ENCODE measurements at places on chromosomes 16 and 17.

GRCh38 chr17:42038221-42038973 lies 12.0 kb downstream of the C17orf113 start:
- DNase-seq, result no peak

DNA sequence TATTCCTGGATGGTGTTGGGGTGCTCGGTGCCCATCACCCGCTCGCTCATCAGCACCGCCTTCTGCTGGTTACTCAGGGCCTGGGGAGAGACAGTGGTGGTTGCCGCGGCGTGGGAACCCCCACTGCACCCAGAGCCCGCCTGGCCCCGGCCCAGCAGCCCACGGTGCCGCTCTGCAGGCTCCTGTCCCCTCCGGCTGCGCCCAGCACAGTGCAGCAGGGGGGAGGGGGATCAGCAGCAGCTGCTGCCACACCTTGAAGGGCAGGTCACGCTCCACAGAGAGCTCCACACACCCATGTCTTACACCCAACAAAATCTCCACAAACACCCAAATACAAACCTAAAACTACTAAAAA lies 18.8 kb downstream of the CLUH start:
- DNase-seq, result no peak

DNA sequence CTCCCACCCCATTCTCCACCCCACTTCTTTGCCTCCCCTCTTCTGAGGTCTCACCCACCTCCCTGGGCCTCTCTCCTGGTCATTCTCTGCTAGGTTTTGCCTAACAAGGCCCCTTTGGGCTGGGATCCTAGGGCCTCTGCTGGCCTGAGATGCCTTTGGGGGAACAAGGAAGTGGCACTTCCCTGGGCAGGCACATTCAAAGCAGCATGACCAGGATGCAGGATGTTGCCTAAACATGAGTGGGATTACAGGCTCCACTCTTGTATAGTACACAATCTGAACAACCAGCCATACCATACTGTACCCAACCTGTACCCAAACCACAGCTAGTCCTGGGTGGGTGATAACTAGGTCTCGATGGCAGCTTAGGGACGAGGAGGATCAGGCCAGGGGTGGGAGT lies 9.0 kb downstream of the GALK1 start:
- no peak for DNase-seq

GRCh38 chr16:8676737-8677375 lies 2.4 kb downstream of the ABAT start:
- DNase-seq, result no peak

DNA sequence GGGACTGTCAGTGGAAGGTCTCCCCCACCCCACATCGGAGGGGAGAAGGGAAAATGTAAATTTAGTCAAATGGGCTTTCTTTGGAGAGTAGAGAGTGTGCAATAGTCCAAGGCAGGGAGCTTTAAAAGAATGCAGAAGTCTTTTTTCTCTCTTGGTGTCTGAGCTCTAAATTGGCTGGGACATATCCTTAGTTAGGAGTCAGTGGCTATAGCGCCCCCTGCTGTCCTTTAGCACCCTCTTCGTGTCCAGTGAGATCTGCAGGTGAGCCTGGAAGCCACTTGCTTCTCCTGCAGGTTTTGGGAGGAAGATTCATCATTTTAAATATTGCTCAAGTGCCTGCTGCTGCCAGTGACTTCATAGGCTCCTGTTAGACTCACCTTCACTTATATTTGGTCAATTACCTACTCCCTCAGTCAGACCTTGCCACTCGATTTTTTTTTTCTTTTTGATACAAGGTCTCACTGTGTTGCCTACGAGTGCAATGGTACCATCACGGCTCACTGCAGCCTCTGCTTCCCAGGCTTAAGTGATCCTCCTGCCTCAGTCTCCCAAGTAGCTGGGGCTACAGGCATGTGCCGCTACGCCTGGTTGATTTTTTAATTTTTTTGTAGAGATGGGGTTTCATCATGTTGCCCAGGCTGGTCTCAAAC lies 174.8 kb downstream of the PRKCB start:
- DNase-seq, result peak; percentile 62

GRCh38 chr16:57382535-57383275 lies 10.4 kb downstream of the CX3CL1 start:
- DNase-seq, result no peak

DNA sequence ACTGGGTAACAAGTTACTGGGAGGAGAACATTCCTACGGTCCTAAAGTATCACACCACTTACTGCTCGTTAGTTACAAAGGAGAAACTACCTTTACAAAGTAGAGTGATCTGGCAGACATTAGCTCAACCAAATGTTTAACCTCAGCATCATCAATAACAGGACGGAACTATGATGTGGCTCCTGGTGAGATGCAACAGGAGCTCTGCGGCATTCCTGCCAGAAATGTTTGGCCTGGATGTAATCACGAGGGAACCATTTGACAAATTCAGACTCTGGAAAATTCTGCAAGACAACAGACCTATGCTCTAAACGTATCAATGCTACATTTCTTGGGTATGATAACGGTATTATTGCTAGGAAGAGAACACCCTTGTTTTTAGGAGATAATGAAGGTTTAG lies 80.4 kb downstream of the MRM3 start:
- DNase-seq, result no peak

DNA sequence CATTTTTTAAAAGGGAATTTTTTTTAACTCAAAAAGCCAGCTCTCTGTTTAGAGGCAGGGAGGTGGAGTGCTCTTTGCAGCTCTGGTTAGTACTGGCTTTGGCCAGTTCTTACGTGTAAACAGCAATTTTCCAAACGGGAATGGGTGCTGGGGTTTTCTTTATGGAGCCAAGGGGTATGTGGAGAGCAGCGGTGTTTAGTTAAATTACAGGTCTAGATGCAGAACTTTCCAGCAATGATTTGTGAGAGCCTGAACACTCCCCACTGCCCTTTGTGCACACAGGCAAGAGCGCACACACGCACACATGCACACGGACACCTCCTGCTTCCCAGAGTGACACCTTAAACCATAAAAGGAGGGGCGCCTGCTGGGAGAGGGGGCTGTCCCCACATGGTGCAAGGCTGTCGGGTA lies 140.2 kb downstream of the MSI2 start:
- DNase-seq, result no peak

DNA sequence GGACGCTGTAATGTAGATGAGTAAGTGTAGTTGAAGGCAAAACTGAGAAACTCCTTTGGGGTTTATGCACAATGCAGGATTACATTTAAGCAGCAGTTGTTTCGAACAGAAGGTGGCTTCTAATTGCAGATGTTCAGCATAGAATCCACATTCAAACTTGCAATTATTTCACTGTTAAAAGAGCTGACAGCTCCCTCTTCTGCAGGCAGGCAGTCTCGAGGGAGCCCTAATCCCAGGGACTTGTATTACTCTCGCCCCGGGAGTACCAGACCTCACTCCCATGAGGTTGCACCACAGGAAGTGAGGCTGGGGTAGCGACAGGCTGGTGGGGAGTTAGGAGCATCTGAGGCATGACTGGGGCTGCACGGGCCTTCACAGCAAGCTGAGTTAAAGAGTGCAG lies 484.3 kb upstream of the EEF2KMT start:
- DNase-seq, result no peak

DNA sequence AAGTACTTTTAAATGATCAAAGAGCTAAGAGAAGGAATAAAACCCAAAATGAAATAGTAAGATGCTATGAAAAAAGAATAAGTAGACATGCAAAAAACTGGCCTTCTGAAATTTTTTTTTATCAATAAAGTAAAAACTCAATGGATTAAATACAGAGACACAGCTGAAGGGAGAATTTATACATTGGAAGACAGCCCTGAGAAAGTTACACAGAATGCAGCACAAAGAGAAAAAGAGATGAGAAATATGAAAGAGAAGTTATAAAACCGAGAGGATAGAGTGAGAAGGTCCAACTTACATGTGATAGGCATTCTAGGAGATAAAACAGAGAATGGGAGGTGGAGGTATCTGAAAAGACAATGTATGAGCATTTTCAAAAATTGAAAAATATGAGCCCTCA lies 57.0 kb downstream of the MARF1 start:
- no peak for DNase-seq

DNA sequence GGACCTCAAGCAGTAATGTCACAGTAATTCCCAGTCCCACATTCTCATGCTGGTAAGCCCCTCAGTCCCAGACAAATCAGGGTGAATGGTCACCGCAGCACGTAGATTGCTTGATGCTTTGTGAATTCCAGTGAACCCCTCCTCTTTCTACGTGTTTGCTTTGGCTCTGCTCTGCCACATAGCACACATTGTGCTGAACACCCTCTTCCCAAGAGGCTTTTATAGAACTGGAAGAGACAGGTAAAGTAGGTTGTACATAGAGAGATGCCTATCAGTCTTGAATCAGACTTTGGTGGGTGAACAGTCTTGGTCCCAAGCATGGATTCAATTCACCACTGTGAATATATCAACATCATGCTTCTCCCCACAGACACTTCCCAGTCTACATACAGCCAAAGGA lies 579 bp upstream of the KRTAP9-6 start:
- DNase-seq, result no peak

- no peak for DNase-seq
Observed at GRCh38 chr17:39564211-39564848, 43.4 kb downstream of the NEUROD2 start.

DNA sequence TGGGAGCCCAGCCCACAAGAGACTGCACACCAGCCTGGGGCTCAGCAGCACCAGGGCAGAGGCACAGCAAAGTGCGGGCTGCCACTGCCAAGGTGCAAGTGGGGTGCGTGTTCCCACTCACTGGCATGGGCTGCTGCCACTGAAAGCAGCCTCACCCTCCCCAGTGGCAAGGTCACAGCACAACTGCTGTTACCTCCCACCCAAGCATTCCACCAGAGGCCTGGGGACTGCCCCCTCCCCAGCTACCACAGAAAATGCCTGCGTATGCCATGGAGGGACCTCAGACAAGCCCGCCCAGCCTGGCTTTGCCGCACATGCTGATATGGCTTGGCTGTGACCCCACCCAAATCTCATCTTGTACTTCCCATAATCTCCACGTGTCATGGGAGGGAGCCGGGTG lies 33.1 kb downstream of the MEAK7 start:
- DNase-seq, result no peak

GRCh38 chr17:36198831-36199465 lies 2.4 kb upstream of the CCL3L1 start:
- DNase-seq, result no peak

- DNase-seq, result no peak
Observed at GRCh38 chr17:42308446-42308845, 20.1 kb downstream of the STAT5A start.

GRCh38 chr17:45008216-45008615 lies 40.1 kb upstream of the C1QL1 start:
- no peak for DNase-seq

GRCh38 chr17:7347630-7348477 lies 4.1 kb upstream of the KCTD11 start:
- DNase-seq, result no peak

GRCh38 chr17:75869282-75870141 lies 8.9 kb downstream of the TRIM47 start:
- no peak for DNase-seq

- no peak for DNase-seq
Observed at GRCh38 chr16:10519929-10520868, 60.2 kb downstream of the EMP2 start.

DNA sequence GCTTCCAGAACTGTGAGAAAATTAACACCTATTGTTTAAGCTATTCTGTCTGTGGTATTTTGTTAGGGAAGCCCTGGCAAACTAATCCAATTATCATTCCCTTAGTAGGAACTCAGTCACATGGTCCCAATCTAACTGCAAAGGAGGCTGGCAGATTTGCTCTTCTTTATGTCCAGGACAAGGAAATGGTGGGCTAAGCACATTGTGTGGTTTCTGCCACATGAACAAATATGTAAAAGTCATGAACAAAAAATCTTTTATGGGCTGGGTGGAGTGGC lies 278.6 kb upstream of the RPL38 start:
- no peak for DNase-seq

- DNase-seq, result no peak
Observed at GRCh38 chr16:68951991-68952877, 108.9 kb downstream of the TANGO6 start.

DNA sequence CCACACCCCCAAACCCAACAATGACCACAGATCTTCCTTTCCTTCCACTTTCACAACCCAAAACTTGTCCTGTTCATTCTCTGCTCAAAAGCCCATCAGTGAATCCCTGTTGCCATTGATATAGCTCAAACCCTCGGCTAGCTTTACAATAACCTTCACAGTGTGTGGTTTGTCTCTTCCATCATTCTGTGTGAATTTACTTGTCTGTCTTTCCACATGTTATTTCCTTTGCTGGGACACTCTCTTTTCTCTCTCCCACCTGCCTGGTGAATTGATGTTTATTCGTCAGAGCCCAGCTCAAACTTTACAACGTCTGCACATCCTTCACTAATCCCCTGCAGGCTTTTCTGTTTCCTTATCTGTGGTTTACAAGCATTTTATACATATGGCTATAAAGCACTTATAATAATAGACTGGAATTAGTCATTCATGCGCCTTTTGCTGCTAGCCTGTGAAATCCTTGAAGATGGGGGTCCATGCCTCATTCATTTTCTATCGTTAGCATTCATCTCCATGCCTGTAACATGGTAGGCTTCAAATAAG lies 114.4 kb downstream of the CDH13 start:
- no peak for DNase-seq

- DNase-seq, result no peak
Observed at GRCh38 chr17:38460082-38460715, 31.9 kb downstream of the ARHGAP23 start.

DNA sequence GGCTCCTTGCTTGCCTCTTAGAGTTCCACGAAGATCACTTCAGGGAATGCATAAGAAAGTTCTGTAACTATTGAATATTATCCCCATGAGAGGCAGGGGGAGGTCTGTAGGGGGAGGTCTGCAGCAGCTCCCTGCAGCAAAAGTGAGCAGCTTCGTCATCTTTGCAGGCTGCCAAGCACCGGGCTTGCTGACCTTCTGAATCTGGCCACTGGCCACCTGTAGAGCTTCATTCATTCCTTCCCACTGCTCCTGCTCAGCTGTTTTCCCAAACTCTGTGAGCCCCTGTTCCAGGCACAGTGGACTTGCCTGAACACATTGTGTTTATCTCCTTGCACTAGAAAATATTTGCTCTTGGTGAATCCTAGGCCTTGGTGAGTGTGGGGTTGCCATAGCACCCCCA lies 443.3 kb downstream of the HAPSTR1 start:
- no peak for DNase-seq

DNA sequence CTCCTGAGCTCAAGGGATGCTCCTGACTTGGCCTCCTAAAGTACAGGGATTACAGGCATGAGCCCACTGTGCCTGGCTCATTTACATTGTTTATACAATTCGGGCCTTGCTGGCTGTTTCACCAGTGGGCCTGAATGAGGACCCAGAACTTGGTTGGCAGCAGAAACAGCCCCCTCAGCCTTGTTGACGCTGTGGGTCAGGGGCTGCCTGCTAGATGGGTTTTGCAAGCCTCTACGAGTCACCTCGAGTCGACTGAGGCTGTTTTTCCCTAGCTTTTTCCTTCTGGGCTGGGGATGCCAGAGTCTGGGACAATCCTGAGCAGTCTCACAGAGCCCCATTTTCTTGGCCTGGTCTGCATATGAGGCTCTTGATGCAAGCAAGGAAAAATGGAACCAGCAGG lies 16.1 kb downstream of the PPL start:
- no peak for DNase-seq
